ENCODE measurements at places on chromosomes 2 and 18.

GRCh38 chr2:218523651-218524050, 44.5 kb downstream of the USP37 start:
- DNase-seq = no peak

DNA sequence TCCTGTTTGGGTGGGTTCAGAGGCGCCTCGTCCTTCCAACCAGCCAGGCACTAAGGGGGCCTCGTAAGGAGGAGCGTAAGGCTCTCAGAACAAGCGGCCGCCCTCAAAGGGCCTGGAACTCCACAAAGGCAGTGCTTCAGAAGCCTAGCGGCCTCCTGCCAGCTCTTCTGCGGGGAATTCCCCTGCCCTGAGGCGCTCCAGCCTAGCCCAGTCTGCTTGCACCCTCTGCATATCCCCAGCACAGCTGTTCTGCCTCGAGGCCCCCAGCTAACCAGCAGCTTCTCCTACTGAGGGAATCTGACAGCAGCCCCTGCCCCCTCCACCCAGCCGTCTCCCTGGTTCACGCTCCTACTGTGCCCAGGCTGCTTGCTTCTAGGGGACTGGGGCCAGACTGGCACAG, 265.9 kb downstream of the TFCP2L1 start:
- DNase-seq = no peak

- no peak for DNase-seq
Observed at GRCh38 chr2:185185044-185185443, 553.6 kb upstream of the FSIP2 start.

GRCh38 chr2:66428986-66429612, 5.8 kb upstream of the MEIS1 start:
- peak; percentile 62 for DNase-seq
